OCI-LY7 (cell line): ENCODE measurements at places on chromosomes 2 and 18. TPM values are rescaled to one million over a fixed set of nuclear protein-coding genes. Genes with fewer than 3 reads are reported as not detected.

Gene CLEC4F
- not detected in 2 replicates for total RNA-seq

Gene DYSF
- not detected in 2 replicates for total RNA-seq

Gene MALT1
- 18.5 and 20.4 TPM in 2 replicates for total RNA-seq

Gene KIAA2012
- not detected in 2 replicates for total RNA-seq

Gene ALK
- total RNA-seq, result not detected in 2 replicates

Gene UGT1A10
- total RNA-seq, result not detected in 2 replicates

Gene HRH4
- not detected in 2 replicates for total RNA-seq

Gene RFTN2
- not detected in 2 replicates for total RNA-seq

Gene ICA1L
- total RNA-seq, result 11.1 and 12.0 TPM in 2 replicates

Gene PSMA8
- total RNA-seq, result 0.19 and 0.37 TPM in 2 replicates

Gene MTX2
- 31.9 and 33.2 TPM in 2 replicates for total RNA-seq

Gene ERBB4
- not detected in 2 replicates for total RNA-seq

Gene SNTG2
- not detected in 2 replicates for total RNA-seq

Gene REG3A
- not detected in 2 replicates for total RNA-seq

Gene REG3G
- not detected in 2 replicates for total RNA-seq

Gene C2orf80
- total RNA-seq, result not detected in 2 replicates

Gene IL1B
- not detected in 2 replicates for total RNA-seq

Gene KYNU
- 0.27 TPM in 1 of 2 replicates, not detected in the other for total RNA-seq

Gene B3GNT2
- total RNA-seq, result 47.9 and 51.1 TPM in 2 replicates
